ENCODE measurements at places on chromosomes 5 and 9.

DNA sequence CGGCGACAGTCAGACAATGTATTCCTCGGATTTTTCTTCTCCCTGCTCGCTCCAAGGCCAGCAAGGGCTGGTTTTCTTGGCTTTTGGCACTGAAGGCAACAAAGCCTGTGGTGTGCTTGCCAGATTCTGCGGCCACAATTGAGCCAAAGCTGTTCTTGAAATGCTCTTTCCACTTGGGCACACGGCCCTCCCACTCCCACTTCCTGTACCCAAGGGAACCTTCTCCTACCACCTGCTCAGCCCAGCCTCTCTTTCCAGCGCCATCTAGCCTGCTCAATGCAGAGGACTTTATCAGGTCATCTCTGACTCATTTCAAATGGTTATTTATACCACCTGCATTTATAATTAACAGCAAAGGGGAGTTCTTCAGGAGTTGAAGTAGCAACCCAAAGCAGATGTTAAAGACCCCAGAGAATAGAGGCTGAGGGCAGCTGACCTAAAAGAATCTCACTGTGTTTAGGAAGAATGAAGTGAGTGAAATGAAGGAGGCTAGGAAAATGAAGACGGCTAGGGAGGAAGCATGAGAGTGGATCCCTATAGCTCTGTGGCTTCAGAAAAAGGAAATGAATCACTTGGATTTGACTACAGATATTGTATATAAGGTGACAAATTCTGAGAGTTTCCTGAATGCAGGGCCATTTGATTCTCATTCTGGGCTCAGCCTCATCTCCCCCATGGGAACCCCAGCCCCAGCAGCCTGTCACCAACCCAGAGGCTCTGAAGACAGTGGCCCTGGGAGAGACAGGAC, 439.0 kb downstream of the ENC1 start:
- peak; percentile 37 for DNase-seq

GRCh38 chr5:6837519-6838110, 124.4 kb downstream of the TENT4A start:
- peak; percentile 63 for DNase-seq

DNA sequence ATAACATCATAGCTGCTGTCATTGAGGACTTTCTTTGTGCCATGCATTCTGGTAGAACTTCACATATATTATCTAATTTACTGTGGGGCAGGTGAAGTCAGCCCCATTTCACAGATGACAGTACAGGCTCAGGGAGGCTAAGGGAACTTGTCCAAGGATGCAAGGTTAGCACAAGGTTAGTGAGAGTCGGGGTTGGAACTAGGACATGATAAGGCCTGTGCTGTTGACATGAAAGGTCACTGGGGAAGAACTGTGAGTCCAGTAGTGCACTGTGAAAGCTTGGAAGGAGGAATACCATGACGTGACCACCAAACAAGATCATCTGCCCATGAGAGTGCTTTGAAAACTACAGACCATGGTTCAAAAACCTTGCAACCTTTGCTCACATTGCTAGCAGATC, 26.7 kb downstream of the FRMPD1 start:
- no peak for DNase-seq

GRCh38 chr9:100170085-100170484, 71.0 kb downstream of the INVS start:
- DNase-seq = no peak

DNA sequence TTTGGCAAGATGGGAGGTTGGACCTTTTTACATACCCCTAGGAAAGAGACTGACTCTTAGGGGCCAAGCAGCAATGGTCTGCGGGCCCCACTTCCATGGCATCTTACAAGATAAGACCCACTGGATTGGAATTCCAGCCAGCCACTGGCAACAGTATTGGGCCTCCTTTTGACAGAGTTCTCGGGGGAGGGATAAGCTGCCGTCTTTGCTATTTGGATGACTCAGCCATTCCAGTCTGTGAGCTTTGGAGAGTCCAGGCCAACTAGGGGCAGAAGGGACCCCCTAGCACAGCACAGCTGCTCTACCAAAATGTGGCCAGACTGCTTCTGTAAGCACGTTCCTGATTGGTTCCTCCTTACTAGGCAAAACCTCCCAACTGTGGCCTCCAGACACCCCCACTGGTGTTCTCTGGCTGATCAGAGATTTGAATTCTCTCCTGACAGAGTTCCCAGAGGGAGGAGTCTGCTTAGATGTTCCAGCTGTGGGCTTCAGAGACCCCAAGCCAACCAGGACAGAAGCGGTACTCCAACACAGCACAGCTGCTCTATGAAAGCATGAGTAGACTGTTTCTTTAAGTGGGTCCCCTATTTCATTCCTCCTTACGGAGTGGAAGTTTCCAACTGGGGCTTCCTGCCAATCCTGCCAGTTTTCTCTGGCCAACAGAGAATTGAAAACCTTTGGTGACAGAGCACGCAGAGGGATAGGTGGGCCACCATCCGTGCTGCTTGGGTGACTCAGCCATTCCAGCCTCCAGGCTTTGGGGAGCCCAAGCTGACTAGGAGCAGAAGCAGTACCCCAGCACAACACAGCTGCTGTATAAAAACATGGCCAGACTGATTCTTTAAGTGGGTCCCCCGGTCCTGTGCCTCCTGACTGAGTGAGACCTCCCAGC, 672.1 kb upstream of the RIOK2 start:
- DNase-seq = no peak

DNA sequence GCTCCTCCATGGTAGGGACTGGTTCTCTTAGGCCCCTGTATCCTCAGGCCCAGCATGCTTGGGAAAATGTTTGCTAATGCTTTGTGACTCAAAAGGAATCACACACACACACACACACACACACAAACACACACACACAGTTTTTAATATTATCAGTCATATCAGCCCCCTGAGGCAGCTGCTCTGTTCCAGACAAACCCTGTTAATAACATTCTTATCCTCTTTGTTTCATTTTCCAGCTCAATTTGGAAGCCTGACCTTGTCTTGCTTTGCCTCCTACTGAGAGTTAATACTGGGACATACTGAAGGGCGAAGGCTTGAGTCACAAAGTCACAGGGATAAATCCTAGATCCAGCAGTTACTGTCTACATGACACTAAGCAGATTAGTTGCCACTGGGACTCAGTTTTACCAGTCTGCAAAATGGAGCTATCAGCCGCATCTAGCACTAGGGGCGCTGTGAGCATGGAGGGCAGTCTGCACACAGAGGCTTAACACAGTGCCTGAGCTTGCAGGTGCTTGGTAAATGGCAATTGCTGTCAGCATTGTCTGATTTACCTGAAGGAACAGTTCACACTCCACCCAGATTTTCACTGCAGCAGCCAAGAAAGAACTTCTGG, 37.1 kb upstream of the KCNMB1 start:
- no peak for DNase-seq
